ENCODE measurements at places on chromosomes 7 and 10.

- DNase-seq = no peak
These were observed 97.7 kb upstream of the FEZF1 start for GRCh38 chr7:122402235-122402634.

- DNase-seq = no peak
These were observed 37.1 kb downstream of the COL26A1 start for GRCh38 chr7:101399759-101400158.

GRCh38 chr10:102802920-102803534 lies 34.2 kb downstream of the CYP17A1 start:
- DNase-seq = no peak

DNA sequence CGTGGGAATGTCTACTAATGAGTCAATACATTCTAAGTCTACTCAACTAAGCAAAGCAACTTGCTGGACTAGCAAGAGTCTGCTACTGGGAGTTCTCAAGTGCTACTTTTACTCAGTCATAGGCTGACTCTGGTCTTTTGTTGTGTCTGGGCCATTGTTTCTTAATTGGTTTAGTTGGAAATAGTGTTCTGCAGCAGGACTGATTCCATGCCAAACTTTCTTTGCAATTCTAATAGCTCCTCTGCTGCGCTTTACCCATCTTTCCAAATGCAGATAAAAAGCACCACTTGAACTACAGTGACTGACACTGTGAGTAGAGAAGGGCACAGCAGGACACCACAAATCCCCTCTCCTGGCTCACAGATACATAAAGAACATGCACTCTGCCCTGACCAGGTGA lies 125.7 kb downstream of the CD36 start:
- no peak for DNase-seq

- no peak for DNase-seq
These were observed 51.7 kb downstream of the SGMS1 start for GRCh38 chr10:50572017-50572491.

DNA sequence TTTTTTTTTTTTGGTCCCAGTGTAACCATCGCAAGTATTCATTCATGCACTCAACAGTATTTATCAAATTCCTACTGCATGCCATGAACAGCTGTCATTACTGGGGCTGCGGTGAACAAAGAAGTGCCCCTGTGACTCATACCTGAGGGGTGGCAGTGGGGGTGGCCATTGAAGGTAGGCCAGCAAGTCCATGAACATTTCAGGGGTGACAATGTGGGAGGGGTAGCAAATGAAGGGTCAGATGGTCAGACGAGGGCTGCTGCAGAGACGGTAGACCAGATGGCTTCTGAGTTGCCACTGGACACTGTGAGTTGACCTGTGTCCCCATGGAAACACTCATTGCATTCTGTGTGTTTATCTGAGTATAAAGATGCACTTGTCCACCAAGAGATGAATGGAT lies 92.5 kb upstream of the PITRM1 start:
- DNase-seq = no peak

DNA sequence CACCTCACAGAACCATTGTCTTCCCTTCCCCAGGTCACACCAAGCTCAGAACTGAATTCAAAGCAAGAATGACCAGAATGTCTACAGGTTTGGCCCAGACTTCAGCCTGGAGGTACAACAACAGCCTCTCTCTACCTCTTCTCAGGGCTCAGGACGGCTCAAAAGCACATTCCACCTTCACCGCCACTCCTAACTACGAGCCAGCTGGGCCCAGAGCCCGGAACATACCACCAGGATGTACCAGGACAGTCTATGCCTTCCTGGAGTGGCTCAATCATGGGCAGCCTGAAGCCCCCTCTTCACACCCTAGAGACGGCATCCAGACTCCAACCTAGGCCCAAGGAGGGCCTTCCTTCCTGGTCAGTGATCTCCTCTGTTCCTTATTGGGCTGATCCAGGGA lies 41.6 kb downstream of the ANXA8 start:
- no peak for DNase-seq

GRCh38 chr10:17460756-17461155 lies 6.4 kb upstream of the ST8SIA6 start:
- no peak for DNase-seq

GRCh38 chr7:39926111-39926510 lies 23.9 kb upstream of the CDK13 start:
- DNase-seq = no peak

GRCh38 chr7:79923953-79924352 lies 210.7 kb upstream of the GNAI1 start:
- no peak for DNase-seq

DNA sequence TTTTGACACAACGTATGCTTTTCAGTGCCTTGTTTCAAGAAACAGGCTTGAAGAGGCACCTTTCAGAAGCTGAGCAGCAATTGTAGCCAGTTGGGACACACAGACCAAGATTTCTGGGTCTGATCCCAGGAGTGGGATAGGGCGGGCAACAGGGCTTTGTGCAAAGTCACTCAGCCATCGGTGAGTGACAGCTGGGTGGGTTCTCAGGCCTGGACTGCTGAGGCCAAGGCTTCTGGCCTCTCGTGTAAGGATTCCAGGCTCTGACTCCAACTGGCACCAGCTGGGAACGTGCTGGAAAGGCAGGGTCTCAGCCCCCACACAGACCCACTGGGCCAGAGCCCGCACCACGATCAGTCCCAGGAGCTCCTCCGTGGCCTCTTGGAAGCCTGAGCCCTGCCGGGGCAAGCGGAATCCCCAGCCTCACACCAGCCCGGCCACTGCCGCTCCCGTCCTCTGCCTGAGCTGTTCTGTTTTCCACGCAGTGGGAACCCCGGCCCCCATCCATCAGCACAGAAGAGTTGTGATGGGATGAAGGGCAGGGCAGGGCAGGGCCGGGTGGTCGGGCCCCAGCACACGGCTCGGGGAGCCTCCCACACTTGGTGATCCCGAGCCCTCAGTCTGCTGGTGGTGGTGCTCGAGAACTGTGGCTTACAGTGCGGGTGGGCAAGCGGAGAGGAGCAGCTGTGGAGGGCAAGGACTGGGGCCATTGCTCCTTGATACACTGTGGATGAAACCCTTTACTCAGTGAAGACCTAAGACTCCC lies 46.8 kb downstream of the VIPR2 start:
- no peak for DNase-seq

DNA sequence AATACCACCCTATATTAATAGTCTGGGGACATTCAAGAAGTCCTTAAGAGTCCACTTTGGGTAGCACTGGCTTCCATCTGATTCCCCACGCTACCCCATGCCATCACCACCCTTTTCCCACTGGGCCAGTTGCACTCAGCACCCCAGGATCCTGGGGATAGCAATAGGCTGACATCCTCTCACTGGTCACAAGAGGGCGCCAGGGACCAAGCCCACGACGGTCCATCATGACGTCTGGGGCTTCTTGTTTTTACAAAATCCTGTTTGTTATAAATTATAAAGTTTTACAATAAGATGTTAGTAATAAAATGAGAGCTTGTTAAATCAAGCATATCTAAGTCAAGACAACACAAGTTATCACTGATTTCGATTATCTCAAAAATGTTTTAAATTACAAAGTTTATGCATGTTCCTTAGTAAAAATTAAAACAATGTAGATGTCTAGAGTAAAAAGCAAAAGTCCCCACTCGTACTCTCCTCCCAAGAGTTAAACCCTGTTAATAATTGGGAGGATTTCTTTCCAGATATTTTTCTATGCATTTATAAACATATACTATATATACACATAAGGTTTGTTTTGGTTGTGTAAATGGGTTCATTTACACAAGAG lies 15.4 kb downstream of the GPNMB start:
- peak; percentile 29 for DNase-seq

GRCh38 chr7:123367484-123368122 lies 166.8 kb downstream of the IQUB start:
- DNase-seq = no peak

GRCh38 chr10:92219559-92219958 lies 71.3 kb downstream of the CPEB3 start:
- DNase-seq = no peak

DNA sequence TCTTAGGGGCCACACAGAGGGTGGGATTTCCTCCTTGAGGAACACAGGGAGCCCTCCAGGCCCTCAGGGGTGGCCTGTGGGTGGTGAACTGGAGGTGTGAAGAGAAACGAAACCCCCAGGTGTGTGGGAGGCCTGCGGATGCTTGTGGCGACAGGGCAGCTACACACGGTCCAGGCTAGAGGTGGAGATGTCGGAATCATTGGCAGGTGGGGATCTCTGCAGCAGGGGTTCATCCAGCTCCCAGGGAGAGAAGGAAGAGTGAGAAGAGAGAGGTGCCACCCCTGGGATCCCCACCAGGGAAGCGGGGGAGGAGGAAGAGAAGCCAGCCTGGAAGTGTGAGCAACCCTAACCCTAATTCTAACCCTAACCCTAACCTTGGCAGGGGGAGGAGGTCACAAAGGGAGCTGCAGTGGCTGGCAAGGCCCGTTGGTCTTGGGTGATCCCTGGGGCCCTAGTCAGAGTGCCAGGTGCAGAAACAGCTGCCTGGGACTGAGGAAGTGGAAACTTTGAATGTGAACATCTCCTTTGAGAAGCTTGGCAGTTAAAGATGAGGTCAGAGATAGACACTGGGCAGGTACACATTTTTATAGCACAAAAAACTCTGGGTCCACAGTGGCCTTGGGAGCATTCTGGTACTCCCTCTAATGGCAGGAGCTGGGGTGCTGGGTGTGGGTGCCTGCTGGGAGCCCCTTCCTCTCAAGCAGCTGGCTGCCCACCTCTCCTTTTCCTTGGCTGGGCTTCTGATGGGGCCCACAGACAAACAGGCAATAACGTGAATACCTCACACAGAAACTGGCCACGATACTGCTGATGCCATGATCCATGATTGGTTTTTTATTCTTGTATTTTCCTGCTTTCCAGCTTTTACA lies 6.8 kb upstream of the AEBP1 start:
- DNase-seq = no peak

DNA sequence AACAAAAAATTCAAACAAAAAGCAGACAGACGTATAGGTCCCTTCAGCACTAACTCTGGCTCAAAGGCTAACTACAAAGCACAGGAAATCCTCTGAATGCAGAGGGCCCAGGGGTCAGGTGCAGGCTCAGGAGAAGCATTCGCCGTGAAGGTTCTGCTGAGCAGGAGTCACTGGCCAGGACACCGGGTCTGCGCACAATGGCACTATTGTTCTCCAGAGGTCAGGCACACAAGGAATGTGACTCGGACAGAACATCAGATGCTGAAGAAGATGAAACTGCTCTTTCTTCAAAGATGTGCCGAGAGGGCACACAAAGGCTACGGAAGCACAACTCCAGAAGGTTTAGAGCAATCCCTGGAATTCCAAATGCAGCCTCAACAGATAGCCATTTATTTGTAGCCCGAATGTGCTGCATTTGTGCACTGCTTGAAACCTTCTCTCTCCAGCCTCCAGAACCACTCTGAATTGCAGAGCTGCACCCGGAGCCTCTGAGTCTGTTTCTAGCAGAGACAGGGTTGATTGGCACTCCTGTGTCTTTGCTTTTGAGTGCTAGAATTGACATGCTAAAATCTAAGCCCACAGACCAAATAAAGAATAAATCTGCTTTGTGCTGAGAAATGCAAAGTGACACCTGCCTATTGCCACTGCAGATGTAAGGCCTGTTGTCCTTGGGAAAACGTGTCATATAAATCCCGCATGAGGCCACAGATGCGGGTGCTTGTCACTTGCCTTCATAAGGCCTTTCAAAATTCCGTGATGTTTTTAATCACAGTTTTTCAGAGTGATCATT lies 85.4 kb upstream of the AFAP1L2 start:
- no peak for DNase-seq

GRCh38 chr10:131000743-131001142 lies 310.8 kb downstream of the TCERG1L start:
- DNase-seq = no peak

DNA sequence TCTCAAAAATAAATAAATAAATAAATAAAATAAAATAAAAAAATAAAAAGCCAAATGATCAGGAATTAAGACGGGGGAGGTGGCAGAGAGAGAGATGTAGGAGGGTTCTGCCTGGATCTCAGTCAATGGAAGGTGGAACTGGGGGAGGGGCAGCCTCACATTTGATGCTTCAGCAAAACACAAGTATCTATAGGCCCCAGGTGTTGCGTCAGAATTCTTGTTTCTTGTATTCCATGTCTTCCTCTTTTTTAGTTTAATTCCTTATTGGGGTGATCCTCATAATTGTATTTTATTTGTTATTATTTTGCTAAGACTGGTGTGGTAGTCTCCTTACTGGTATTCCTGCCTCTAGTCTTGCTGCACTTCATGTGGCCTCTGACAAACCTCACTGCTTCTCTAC lies 41.4 kb upstream of the SMARCD3 start:
- no peak for DNase-seq

DNA sequence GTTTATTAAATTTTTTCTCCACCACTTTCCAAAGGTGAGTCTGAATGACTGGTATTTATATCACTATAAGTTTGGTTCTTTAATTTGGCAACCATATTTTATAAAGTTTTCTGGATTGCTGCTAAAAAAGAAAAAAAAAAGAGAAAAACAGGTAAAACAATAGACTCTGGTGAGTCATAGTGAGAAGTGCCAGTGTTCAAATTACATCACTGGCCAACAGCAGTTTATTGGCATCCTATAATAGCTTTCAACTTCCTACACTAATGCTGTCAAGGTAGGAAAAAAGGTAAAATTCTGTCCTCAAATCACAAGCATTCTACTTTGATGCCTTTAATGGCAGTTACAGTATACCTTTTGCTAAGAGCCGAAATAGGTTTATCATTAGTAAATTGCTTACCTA lies 808.8 kb downstream of the GRM8 start:
- no peak for DNase-seq

DNA sequence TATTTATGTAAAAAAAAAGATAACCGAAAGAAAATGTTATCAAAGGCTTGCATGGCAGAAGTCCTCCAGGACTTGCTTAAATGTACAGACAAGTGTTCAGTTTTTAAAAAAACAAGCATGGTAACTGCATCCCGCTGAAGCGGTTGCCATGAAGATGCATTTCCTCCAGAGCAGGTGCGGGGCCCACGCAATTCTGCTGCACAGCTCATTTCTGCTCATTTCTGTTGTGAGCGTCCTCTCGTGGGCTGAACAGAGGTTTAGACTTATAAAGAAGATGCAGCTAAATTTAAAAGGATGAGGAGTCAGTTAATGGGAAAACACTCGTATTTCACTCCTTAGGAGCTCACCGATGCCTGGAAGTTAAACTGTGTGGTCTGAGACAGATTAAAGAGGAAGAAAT lies 247.6 kb downstream of the DNAJB6 start:
- no peak for DNase-seq

GRCh38 chr10:130498934-130499333 lies 362.7 kb downstream of the GLRX3 start:
- DNase-seq = no peak

- DNase-seq = no peak
These were observed 5.3 kb upstream of the IL2RA start for GRCh38 chr10:6067457-6067856.

- DNase-seq = no peak
These were observed 28.4 kb upstream of the RET start for GRCh38 chr10:43048301-43049051.

DNA sequence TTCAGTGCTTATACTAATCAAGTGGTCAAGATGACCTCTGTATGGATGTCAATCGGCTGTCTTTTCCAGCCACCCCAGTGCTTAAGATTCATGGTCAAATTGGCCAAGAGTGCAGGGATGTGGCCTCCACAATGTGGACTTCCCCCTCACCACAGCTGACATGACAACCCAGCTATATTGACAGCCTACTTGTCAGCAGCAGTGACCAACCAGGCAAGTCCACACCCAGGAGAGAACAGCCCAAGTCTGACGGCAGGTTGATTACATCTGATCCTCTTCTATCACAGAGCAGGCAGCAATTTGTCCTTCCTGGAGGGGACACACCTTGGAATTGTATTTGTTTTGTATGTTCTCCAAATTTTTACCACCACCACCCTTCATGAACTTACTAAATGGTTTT lies 8.2 kb upstream of the ERVW-1 start:
- DNase-seq = no peak

Data from stimulated activated CD4-positive, alpha-beta T cell treated with anti-CD3 and anti-CD28 coated beads, Interleukin-1b, Interleukin-23, amount 100 ng/mL, for 24 hours (primary cell).